ENCODE measurements at places on chromosomes 16 and 17.

DNA sequence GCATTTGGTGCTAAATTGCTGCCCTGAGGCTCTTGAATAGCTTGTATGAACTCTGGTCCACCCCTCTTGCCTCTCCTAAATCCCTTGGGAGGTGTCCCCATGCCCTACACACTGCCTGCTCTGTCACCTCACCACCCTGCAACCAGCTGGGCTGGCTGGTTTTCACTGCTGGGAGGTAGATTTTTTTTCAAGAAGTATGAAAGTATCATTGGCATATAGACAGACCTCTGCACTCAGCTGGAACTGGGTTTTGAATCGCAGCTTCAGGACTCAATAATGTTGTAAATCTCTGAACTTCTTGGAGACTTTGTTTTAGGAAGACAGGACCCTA lies 184.9 kb downstream of the MSI2 start:
- no peak for DNase-seq

DNA sequence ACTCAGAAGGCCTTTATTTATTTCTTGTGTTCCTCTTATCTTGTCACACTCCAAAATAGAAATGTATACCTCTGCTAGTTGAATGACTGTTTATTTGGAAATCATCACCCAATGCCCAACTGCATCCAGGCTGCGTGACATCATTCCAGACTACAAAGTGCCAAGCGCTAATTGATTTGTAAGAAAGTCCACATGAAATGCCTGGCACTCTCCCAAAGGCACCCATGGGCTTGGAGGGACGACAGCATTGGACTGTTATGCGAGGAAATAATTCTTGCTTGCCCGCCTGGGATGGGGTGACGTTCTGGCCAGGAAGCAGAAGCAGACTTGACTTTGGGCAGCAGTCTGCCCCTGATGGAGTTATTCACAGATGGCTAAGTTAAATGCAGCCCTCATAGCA lies 165.9 kb downstream of the CDH13 start:
- no peak for DNase-seq

DNA sequence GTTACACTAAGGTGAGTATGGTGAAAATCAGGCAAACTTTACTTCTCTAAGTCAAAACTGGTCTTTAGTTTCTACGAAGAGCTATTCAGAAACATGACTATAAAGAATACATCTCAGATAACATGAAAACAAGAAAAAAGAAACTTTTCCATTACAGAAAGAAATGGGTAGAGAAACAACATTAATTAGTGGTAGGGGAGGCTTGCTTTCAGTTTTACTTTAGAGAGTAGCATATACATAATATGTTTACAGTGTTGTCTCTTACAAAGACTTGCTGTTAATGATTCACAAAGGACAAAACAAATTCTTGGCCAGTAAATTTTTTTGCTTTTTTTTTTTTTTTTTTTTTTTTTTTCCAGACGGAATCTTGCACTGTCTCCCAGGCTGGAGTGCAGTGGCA lies 34.2 kb downstream of the CRLF3 start:
- no peak for DNase-seq

DNA sequence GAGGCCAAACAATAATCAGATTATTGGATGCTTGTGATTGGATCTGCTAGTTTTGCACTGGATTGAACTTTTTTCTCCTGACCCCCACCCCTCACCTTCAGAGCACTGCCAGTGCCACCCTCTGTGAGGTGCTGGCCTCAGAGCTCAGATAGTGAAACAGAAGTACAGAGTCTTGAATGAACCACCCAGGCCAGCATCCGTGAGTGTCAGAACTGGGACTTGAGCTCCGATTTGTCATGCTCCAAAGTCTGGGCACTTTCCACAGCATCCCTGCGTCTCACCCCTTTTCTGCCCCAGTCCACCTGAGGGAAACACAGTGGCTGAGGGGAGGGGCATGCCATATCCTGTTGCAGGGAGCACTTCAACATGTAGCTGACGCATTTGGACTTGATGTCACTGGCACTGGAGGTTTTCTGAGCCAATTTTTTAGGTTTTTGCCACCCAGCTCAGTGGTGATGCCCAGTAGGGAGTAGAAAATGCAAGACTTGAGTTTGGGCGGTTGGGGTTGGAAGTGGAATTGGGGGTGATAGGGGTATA lies 47.3 kb downstream of the SMPD3 start:
- no peak for DNase-seq

- no peak for DNase-seq
Observed at GRCh38 chr16:67435758-67436164, 4.8 kb downstream of the HSD11B2 start.

GRCh38 chr17:61467416-61468262 lies 15.4 kb downstream of the TBX4 start:
- no peak for DNase-seq

DNA sequence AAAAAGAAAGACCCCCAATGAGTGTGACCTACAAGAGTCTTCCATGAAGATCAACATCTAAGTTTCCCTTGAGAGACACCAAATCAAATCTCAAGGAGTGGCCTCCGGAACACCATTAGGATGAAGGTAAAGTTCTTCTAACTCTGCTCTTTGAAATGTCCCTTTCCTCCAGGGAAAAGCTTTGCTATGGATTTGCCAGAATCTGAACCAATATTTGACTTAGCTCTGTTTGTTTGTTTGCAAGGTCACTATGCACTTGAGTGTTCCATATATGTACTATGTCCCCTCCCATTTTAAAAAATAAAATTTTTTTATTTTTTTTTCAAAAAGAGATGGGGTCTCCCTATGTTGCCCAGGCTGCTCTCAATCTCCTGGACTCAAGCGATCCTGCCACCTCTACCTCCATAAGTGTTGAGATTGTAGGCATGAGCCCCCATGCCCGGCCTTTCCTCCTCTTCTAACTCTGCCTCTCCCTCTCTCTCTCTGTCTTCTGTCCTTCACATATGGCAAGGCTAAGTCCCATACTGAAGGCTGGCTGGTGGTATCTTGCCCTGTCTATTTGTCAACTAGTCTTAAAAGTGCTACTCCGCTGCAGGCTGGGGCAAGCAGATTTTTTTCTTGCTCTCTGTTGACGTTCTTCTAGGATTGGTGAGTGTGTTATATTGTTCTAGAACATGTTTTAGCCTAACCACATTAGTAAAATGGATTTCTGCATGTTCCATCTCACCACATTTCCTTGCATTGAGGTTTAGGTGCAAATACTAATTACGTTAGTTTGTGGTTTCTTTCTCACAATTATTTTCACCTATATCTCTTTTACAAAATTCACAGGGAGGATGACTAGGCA lies 276.7 kb upstream of the DYNLRB2 start:
- DNase-seq = no peak

GRCh38 chr17:42191275-42191608 lies 3.1 kb downstream of the GHDC start:
- no peak for DNase-seq

DNA sequence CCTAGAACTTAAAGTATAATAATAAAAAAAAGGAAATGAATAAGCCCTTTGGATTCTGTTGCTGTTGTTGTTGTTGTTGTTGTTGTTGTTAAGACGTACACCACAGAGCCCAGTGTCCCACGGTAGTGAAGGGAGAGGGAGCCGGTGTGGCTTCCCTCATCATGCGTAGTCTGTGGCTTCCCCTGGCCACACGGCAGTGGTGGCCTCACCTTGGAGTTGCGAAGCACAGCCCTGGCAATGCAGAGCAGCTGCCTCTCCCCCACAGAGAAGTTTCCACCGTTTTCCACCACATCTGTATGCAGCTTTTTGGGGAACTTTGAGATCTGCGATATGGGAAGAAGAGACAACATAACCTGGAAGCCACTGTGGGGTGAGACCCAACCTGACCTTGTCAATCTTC lies 14.1 kb upstream of the ABCC12 start:
- no peak for DNase-seq

- no peak for DNase-seq
Observed at GRCh38 chr16:30783280-30784109, 3.5 kb downstream of the ZNF629 start.

GRCh38 chr17:46121841-46122485 lies 71.3 kb downstream of the KANSL1 start:
- DNase-seq = no peak

- DNase-seq = no peak
Observed at GRCh38 chr17:77839698-77840512, 118.6 kb upstream of the TNRC6C start.

- DNase-seq = no peak
Observed at GRCh38 chr17:1087381-1088241, 90.7 kb downstream of the TIMM22 start.

GRCh38 chr17:74851612-74852236 lies 8.0 kb downstream of the GRIN2C start:
- DNase-seq = no peak

- DNase-seq = no peak
Observed at GRCh38 chr16:86217891-86218270, 292.4 kb upstream of the FOXF1 start.

- no peak for DNase-seq
Observed at GRCh38 chr16:55292491-55292890, 31.5 kb upstream of the IRX6 start.

- no peak for DNase-seq
Observed at GRCh38 chr17:43667947-43668348, 6.2 kb upstream of the MEOX1 start.

DNA sequence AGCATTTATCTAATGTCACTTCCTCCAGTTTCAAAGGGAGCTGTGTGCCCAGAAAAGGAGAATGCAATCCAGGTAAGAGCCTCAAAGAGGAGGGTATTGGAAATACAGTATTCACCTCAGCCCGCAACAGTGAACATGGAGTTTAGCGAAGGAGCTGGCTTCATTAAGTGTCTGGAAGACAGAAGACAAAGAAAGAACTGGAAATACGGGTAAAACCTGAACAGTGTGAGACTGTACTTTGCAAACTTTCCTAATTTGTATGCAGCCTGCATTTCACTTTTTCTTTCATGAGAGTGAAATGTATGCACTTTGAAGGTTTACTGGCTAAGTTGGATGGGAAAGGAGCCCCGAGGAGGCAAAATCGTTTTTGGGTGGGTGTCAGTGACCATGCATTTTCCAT lies 478.4 kb downstream of the HS3ST3B1 start:
- no peak for DNase-seq

DNA sequence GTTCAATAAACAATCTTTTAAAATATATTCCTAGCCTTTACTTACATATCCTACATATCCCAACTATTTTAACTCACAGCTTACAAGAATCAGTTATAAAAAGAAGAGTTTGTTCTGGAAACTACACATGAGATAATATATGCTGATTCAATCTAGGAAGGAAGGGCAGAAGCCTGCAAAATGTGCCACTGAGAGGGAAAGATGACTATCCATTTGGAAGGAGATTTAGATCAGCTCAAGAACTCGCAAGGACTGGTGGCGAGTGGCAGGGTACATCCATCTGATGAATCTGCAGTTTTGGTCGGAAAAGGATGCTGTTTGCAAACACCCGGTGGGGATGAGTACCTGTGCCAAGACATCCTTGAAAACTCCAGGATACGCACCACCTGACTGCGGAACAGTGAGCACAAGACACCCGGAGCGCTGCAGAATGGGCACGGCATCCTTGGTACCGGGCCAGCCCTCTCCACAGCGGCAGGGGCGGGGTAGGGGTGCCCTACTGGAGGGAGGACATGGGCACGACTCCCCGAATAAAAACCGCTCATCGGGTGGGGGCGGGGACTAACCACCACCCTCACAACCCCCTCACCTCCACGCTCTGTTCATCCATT lies 723 bp downstream of the TRIM37 start:
- DNase-seq = no peak

DNA sequence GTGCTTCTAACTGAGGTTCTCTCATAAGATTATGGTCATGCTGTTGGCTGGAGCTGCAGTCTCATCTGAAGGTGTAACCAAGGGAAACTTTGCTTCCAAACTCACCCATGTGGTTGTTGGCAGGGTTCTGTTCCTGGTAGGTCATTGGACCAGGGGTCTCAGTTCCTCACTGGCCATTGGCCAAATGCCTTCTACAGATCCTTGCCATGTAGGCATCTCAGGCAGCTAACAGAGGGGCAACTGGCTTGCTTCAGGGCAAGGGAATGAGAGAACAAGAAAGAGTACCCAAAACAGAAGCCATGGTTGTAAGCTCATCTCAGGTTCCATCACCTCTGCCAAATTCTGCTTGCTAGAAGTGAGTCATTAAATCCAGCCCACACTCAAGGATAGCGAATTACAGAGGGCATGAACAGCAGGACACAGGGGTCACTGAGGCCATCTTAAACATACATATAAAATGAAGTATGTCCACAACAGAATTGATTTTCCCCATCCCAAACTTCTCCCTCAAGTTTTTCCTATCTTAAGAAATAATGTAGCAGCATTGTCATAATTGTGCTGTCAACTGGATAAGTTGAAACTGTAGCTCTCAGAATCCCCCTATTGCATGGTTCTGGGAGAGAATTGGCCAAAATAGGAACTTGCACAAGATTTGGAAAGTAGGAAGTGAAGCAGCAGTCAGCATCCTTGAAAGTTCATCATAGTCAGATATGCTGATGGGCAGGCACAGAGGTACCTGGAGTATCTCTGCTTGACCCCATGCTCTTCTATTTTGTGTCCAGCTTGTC lies 42.4 kb upstream of the CES5A start:
- no peak for DNase-seq

DNA sequence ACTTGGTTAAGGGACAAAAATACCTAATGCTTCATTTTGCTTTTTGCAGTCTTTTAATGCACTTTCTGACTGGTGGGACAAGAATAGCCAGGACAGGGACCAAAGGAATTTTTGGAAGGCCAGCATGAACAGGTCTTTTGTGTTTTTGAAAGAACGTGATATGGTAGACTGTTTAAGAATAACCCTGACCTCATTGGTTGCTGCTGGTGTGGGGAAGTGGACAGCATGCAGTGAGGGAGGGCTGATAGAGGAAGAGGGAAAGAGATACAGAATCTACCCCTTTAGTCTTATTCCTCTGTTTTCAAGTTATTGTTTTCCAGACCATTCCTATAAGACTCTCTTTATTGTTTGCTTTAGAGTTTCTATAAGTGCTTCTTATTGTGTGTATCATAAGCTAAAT lies 816.2 kb downstream of the CDH11 start:
- DNase-seq = no peak

- DNase-seq = peak; percentile 96
Observed at GRCh38 chr16:56610017-56610608, 1.7 kb downstream of the MT2A start.

DNA sequence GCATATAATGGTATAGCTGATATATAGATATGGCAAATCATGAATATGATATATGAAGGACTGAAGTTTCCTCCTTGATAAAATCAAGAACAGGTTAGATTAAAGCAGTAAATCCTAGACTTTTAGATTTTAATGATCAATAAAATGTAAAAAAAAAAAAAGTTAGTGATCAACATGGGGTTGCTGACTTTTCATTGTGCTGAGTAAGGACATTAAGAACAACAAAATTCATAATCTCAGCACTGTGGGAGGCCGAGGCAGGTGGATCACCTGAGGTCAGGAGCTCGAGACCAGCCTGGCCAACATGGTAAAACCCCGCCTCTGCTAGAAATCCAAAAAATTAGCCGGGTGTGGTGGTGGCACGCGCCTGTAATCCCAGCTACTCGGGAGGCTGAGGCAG lies 10.4 kb upstream of the CHD3 start:
- no peak for DNase-seq

- no peak for DNase-seq
Observed at GRCh38 chr16:70730944-70731343, 45.1 kb upstream of the MTSS2 start.

- no peak for DNase-seq
Observed at GRCh38 chr17:42901535-42902229, 1.1 kb downstream of the G6PC1 start.

GRCh38 chr17:17156511-17156910 lies 49.6 kb downstream of the PLD6 start:
- DNase-seq = no peak

- no peak for DNase-seq
Observed at GRCh38 chr16:80317599-80318037, 223.2 kb upstream of the DYNLRB2 start.

- DNase-seq = no peak
Observed at GRCh38 chr17:69788957-69789356, 286.1 kb upstream of the KCNJ16 start.

- DNase-seq = peak; percentile 47
Observed at GRCh38 chr17:40727447-40728231, 24.1 kb upstream of the KRT24 start.
